ENCODE measurements at places on chromosomes 6 and 20. TPM values are rescaled to one million over a fixed set of nuclear protein-coding genes. Genes with fewer than 3 reads are reported as not detected.

DNA sequence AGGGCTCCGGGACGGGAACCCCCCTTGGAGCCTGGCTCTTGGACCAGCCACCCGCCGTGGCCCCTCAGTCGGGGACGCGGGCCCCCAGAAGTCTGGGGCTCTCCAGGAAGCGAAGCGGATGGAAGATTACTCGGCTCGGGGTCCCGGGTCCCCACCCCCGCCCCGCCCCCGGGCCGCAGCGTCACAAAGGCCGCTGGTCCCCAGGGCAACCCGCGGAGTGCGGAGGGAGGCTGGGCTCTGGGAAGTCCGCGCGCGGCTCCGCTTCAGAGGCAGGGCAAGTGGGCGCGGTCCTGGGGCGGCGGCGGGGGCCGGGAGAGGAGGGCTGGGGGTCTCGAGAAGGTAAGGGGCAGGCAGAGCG is at the start of gene FNDC11:
Gene FNDC11, plus strand, starts transcription at position 227 of the 358 bp plus-strand sequence. CDS start 1,505 bp downstream, outside the sequence.
- no peak within 1 kb of the TSS for H3K27ac ChIP-seq
- peak within 1 kb of the TSS; percentile 86 for H3K4me3 ChIP-seq
- peaks cover 12% of the 10 kb centered on the region for H3K4me1 ChIP-seq
- no peaks in the 10 kb centered on the region for H3K36me3 ChIP-seq

GRCh38 chr6:124282541-124282940 is 478.9 kb downstream of the NKAIN2 start:
- no peaks in the 10 kb centered on the region for H3K27me3 ChIP-seq
- no peaks in the 10 kb centered on the region for H3K36me3 ChIP-seq
- H3K4me3 ChIP-seq = no peak overlapping the region
- H3K4me1 ChIP-seq = no peaks in the 10 kb centered on the region

- no peaks in the 10 kb centered on the region for H3K27me3 ChIP-seq
- no peaks in the 10 kb centered on the region for H3K4me1 ChIP-seq
- no peaks in the 10 kb centered on the region for H3K36me3 ChIP-seq
These were observed 65.7 kb downstream of the EPM2A start for GRCh38 chr6:145669627-145670034.

Gene CLPSL1
- total RNA-seq = not detected

DNA sequence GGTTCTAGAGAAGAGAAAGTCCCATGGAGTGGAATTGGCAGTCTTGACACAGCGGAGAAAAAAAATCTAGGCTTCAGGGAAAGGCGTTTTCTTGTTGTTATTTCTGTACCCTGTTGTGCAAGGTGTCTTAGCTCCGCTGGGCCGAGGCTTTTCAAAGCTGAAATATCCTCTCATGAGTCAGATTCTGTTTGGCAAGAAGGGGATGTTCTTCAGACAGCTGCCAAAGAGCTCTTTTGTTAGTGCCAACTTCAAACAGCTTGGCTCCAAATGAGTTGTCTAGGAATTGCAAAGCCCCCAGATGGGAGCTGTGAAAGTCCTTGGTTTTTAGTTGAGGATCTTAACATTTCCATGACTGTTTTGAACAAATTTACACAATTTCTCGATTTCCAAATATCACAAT is 45.6 kb downstream of the LRRN4 start:
- peaks cover 4% of the 10 kb centered on the region for H3K36me3 ChIP-seq
- no peaks in the 10 kb centered on the region for H3K27me3 ChIP-seq
- no peak overlapping the region for H3K4me3 ChIP-seq
- peaks cover 24% of the 10 kb centered on the region for H3K4me1 ChIP-seq
- no peak overlapping the region for H3K27ac ChIP-seq
- peak; percentile 16 for DNase-seq

DNA sequence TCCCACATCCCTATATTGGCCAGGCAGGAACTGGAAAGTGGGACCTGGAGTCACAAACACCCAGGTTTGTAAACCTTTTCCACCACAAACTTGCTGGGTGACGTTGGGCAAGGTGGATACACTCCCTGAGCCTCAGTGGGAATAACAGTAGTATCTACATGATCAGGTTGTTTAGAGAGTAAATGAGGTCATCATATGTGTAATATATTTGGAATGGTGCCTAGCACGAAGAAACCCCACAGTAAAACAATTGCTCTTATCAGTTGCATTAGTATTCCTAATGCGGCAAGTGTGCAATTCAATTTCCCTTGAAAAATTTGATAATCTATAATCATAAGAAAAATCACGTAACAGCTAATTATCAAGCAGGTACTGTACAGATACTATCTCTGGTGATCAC is 51.9 kb downstream of the HIVEP2 start:
- H3K27me3 ChIP-seq = no peaks in the 10 kb centered on the region
- no peak overlapping the region for H3K4me3 ChIP-seq
- H3K27ac ChIP-seq = no peak overlapping the region
- no peaks in the 10 kb centered on the region for H3K36me3 ChIP-seq
- no peak for DNase-seq
- H3K4me1 ChIP-seq = peaks cover 4% of the 10 kb centered on the region

Measured in neural progenitor cell (in vitro differentiated cells).